Mesenteric fat pad (tissue), 1 donor: ENCODE measurements at places on chromosomes 7 and 10. TPM values are rescaled to one million over a fixed set of nuclear protein-coding genes. Genes with fewer than 3 reads are reported as not detected.

Gene TMEM184A
- total RNA-seq: 0.16 TPM

- DNase-seq: peak; percentile 78
These were observed 163.0 kb upstream of the PPP2R2D start for GRCh38 chr10:131737543-131738395.

DNA sequence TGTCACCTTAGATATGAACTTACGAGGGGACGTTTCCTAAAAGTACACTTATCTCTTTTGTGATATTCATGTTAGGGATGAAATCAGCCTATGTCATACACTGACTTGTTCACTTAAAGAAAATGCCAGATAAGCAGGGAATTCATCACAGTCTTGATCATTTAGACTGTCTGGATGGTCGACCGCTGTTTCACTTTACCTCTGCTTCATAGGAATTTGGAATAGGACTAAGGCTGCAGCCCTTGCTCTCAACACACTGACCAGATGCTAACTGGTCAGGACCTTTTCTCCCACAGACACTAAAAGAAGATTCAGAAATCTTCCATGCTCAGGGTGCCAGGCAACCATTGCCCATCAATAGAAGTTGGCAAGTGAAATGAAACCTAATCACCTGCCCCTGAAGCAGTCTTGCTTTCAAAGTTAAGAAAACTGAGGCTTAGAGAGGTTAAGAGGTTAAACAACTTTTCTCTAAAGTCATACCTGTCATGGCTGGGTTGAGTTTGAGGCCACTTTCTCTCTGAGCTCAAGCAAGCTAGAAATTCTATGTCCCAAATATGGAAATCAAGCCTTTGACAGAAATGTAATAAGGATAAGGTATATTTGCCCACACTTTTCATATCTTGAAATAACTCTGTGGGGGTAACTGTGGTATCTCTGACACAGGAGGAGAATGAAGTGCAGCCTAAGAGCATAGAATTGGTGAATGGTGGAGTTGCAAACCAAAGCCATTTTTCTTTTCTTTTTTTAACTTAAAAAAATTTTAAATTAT, 77.1 kb downstream of the MAP3K8 start:
- DNase-seq: no peak

DNA sequence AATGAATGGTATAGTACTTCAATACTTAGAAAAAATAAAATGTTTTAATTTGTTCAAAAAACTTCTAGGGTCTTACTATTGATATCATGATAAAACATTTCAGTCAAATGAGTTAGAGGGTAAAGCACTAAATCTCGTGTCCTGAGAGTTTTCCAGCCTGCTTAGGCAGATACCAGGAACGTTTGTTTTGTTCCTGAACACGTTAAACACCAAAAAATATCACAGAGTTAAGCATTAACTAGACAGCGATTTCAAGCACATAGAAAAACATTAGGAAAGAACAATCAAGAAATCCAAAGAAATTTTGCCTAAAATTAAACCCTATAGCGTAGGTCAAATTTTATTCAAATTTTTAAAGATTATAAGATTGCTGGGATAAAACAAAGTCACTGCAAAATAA, 204.6 kb upstream of the AGR3 start:
- no peak for DNase-seq

- no peak for DNase-seq
These were observed 42.8 kb upstream of the RABGEF1 start for GRCh38 chr7:66697449-66698438.

DNA sequence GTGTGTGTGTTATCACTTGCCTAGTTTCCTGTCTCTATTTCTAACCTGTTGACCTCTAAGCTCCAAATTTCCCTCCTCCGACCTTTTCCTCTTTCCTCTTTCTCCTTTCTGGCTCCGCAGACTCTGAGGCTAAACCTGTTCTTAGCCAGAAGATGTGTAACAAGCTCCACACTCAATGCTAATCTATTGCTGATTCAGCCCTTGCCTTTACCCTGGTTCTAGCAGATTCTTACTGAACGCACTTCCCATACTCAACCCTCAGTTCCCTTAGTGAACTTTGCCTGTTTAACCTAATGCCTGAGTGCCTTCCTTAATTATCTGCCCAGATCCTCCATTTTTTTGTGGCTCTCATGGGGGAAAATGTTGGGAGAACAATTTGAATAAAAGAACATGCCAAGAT, 30.0 kb upstream of the SGMS1 start:
- DNase-seq: no peak

DNA sequence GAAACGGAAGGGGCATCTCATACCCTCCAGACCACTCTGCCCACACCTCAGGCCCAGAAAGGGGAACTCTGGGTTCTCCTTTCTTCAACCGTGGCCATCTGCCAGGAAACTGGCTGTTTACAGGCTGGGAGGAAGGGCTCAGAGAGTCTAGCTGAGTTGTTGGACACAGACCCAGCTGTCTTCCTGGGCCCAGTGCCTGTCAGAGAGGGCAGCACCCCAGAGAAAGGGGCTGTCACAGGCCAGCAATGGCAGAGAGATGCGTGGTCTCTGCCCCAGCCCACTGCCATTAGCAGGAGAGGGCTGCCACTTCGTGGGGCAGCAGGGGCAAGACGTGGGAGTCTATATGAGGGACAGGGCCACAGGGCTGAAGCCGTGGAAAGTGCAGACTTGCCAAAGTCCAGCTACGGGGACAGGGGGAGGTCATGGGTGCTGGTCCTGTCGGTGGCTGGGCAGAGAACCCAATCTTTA, 11.0 kb downstream of the GRID1 start:
- DNase-seq: no peak

GRCh38 chr7:135175931-135176330, 5.4 kb upstream of the CYREN start:
- no peak for DNase-seq

GRCh38 chr7:137687556-137688265, 159.1 kb downstream of the DGKI start:
- no peak for DNase-seq

GRCh38 chr10:74822521-74823089, 3.8 kb upstream of the KAT6B start:
- no peak for DNase-seq

DNA sequence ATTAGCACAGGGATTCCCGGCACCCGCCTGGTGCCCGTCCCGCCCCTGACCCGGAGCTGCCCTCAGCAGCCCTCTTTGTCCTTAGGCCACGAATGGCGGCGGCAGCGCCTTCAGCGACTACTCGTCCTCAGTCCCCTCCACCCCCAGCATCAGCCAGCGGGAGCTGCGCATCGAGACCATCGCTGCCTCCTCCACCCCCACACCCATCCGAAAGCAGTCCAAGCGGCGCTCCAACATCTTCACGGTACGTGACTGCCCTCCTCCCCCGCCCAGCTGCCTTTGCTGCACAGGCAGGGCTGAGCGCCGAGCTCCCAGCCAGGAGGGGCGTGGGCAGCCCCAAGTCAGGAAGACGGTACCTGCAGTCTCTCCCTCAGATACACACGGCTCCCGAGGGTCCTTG, 33.6 kb downstream of the AGAP3 start:
- DNase-seq: no peak

Gene NANOS1
- 54.3 TPM for total RNA-seq

Gene GNGT1
- not detected for total RNA-seq

GRCh38 chr10:131435760-131436457, 124.4 kb upstream of the TCERG1L start:
- DNase-seq: no peak

Gene TLX1
- total RNA-seq: not detected

DNA sequence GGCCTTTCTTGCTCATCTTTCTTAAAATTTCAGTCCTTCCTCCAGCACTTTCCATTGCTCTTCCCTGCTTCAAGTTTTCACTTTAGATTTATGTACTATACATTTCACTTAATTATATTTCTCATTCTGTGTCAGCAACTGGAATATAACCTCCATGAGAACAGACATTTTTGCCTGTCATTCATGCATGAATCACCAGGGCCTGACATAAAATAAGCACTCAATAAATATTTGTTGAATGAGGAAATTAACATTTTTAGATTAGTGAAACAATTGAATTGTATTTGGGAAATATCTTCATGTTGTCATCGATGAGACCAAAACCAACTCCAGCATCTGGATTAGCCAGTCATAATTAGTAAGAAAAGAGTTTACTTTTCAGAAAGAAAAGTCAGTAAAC, 6.1 kb downstream of the SAMD9L start:
- DNase-seq: no peak

Gene UROS
- 50.6 TPM for total RNA-seq

- DNase-seq: no peak
These were observed 44.3 kb downstream of the MACC1 start for GRCh38 chr7:20172736-20173334.

- no peak for DNase-seq
These were observed 209.4 kb upstream of the PRSS1 start for GRCh38 chr7:142539901-142540300.

GRCh38 chr7:64630496-64630895, 35.4 kb upstream of the ZNF107 start:
- no peak for DNase-seq

DNA sequence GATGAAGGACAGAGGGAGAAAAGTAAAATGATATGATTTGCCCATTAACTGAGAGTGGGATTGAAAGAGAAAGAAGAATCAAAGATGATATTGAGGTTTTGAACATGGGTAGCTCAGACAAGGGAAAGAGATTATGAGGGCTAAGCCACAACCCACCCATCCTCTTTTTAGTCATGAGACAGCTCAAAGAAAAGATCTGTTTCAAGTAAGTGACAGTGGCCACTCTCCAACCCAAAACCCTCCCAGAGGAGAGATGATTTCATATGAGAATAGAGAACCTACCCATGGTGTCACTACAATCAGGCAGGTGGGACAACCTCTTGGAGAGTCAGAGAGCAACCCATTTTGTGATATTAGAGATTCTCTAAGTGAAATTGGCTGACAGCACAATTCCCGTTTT, 32.2 kb downstream of the PLXNA4 start:
- DNase-seq: no peak
